ENCODE measurements at places on chromosomes 2 and 18.

DNA sequence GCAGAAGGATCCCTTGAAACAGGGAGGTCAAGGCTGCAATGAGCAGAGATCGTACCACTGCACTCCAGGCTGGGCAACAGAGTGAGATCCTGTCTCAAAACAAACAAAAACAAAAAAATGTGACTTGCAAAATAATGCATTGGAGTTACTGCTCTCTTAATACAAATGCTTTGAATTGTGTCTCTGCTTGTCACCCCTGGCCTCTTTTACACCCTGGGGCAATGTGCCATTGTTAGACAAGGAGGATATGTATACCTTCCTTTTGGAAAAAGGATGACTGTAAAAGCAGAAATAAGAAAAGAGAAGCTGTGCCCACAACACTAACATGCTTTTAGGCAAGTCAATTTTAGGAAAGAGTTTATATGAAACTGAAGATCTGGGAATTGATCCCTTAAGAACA is 20.8 kb upstream of the C2orf74 start:
- DNase-seq: no peak

DNA sequence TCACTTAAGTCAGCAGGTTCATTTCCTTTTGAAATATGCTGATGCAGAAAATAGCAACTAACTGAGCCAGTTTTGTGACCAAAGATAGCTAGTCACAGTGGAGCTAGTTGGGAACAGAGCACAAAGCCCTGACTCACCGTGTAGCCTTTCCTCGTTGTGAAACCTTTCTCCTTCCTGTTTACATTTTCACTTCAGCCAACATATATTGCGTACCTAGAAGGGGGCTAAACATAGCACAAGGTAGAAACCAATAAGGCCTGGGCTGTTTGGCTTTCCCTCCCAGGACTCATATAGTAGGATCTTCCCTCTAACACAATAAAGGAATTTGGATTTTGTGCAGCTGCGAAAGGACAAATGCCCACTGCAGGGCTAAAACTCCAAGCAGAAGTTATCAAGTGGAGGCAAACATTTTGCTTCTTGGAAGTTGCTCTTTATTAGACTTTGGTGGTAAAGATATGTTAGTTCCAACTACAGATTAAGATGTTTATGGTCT is 24.5 kb upstream of the LPIN2 start:
- peak; percentile 31 for DNase-seq

- no peak for DNase-seq
These were observed 161.6 kb downstream of the NEDD4L start for GRCh38 chr18:58205443-58206160.

DNA sequence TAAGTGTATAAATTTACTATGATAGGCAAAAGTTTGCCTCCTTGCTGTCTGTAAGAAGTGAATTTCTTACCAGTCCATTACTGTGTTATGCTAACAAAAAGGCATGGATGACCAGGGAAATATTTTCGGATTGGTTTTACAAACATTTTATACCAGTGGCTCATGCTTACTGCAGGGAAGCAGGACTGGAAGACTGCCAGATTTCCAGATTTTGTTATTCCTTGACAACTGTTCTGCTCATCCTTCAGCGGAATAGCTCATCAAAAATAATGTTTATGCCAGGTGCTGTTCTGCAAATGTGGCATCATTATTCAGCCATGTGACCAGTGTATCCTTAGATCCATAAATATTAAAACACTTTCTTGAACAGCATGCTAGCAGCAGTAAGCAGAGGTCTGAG is 40.4 kb upstream of the NETO1 start:
- no peak for DNase-seq

- DNase-seq: no peak
These were observed 43.8 kb downstream of the OSBPL6 start for GRCh38 chr2:178238154-178238521.

DNA sequence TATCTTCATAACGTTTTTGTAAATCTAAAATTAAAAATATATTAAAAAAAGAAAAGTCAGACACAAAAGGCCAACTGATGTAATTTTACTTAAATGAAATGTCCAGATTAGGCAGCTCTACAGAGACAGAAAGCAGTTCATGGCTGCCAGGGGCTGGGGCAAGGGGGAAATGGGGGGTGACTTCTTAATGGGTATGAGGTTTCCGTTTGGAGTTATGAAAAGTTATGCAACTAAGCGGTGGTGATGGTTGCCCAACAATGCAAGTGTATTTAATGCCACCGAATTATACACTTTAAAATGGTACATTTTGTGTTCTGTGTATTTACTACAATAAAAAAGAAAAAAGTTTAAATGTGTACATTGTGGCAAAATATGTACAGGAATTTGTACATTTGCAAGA is 70.2 kb upstream of the TEX51 start:
- no peak for DNase-seq

- DNase-seq: no peak
These were observed 479.7 kb upstream of the RAB6C start for GRCh38 chr2:129499747-129500146.

GRCh38 chr2:104871649-104871971 is 17.7 kb downstream of the POU3F3 start:
- no peak for DNase-seq

DNA sequence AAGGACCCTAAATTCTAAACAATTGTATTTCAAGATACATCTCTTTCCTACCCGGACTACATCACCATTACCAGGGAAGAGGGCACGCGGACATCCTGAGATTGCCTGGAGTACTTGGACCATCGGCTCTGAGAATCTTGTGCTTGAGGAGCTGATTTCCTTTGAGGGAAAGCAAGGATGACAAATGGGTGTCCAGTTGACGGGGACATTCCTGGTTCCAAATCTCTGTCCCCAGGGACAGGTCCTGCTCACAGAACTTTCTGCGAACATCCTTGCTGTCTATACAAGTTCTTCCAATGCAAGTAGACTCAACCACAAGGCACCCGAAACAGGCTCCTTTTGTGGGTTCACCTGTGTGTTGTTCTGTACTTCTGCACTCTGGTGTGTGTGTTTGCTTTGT is 289.5 kb upstream of the MYT1L start:
- DNase-seq: no peak

DNA sequence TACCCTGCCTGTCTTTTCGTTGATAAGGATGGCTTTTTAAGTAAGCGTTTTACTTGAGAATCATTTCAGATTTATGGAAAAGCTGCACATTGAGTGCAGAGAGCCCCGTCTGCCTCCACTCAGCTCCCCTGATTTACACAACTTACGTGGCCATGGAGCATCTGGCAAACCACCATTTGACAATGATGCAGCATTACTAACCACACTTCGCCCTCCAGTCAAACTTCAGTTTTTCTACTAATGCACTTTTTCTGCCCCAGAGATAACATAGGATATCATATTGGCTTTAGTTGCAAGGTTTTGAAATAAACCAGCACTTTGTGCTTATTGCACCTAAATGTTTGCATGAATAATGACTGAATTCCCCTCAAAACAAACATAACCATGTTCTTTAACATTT is 165.1 kb upstream of the TPO start:
- no peak for DNase-seq
